Activated effector memory CD4-positive, alpha-beta T cell treated with Interleukin-2 at 50 U/mL for 16 hours (primary cell): ENCODE measurements at places on chromosomes 4 and X.

DNA sequence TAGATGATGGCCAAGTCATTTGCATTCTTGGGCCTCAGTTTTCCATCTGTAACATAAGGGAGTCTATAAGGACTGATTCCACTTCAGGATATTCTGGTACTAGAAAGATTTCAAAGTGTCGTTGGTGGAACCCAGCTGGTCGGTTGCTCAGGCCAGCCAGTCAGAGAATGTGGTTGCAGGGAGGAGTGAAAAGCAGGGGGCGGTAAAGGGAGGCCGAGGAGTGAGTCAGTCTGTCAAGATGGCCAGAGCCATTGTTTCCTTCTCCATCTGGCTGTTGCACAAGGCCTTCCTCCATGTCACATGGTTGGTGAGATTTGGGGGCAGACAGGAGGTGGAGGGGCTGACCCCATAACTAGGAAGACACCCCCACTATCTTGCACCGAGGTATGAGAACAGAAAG lies 38.2 kb downstream of the STARD8 start:
- DNase-seq, result no peak

DNA sequence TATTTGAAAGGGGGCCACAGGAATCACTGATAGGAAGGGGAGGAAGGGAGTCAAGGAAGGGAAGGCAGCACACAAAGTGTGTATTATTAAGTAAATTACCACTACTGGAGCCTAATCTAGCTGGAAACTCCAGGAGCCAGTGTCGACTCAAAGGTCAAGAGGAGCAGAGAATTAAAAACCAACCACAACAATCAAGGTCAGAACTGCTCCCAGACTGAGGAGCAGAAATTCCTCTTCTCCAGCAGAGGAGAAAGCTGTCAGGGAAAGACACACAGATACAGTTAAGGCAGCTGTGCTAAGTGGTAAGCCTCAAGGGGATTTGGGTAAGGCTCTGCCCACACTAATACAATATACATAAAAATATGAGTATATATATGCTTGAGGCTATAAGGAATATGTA lies 87.5 kb upstream of the PTPN13 start:
- DNase-seq, result no peak

DNA sequence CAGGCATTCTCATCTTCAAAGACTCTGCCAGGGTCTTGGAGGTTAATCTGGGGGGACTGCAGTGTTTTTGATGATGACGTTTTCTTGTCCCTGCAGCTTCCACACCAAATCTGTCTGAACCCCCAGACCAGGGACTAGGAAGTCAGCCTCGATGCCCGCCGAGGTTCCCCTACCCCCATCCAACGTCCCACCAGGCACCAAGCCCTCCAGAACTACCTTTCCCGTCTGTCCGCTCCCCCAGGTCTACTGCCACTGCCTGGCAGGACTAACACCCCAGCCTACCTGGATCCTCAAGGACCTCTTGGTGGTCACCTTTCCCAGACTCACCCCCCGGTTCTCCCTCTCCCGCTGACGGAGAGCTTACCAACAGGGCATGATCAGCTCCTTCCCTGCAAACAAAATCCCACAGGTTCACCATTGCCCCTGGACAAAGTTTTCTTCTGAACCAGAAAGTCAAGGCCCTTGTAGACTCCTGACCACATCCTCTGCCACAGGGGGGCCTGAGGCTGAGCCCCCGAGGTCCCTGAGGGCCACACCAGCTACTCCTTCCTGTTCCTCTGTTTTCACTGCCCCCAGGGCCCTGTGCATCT lies 40.9 kb downstream of the HMX1 start:
- no peak for DNase-seq

- DNase-seq, result no peak
Observed at GRCh38 chr4:185865901-185866328, 53.9 kb upstream of the SORBS2 start.

- no peak for DNase-seq
Observed at GRCh38 chrX:47059142-47059874, 18.9 kb upstream of the RGN start.

DNA sequence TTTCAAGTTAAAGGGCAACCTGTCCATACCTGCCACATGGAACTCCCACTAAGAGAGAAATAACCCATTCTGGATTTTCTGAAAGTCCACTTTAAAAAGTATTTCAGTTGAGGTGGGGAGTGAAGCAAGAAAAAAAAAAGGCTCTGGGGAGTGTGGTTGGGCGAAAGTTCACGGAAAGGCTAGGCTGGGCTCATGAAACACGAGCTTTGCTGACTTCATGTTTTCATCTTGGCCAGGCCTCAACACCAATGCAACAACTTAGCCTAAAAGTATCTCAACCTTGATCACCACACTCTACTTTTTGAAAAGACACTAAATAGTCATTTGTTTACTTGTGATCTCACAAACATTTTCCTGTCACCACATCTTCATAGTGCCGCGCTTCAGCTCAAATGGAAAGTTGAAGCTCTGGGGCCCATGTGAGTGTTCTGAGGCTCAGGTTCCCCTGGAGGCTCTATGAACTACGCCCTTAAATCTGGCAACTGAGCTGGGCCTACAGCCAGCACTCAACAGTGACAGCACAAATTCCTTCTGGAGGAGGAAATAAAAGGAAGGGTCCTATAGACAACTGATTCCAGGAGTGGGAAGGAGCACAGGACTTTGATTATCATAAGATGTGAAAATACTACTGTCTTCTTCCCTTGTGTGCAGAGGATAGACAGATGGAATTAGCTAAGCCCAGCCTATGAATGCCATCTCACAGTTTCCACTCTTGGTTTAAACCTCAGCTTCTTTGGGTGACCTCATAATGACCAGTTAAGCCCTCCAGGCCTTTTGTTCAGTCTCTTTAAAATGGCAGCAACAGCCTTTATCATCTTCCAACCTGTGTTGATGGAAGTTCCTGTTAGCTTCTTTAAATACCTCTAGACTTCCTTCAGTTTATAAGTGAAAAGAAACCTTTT lies 5.1 kb downstream of the CD40LG start:
- no peak for DNase-seq

DNA sequence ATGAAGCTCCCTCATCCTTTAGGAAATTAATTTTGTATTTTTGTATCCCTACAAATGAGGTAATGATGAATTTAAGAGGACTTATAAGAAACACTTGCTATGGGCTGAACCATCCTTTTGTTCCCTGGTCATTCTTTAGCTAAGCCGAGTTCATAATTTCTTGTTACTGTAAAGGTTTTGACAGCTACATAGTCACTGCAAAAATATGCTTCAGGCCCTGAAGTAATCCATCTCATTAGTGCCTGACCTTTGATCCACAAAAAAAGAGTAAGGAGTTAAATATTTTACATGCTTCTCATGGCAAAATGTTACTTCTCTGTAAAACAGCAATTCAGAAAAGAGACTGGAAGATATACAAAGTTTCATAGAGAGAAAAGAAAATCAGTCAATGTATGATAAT lies 290.6 kb upstream of the SLIT2 start:
- DNase-seq, result no peak

DNA sequence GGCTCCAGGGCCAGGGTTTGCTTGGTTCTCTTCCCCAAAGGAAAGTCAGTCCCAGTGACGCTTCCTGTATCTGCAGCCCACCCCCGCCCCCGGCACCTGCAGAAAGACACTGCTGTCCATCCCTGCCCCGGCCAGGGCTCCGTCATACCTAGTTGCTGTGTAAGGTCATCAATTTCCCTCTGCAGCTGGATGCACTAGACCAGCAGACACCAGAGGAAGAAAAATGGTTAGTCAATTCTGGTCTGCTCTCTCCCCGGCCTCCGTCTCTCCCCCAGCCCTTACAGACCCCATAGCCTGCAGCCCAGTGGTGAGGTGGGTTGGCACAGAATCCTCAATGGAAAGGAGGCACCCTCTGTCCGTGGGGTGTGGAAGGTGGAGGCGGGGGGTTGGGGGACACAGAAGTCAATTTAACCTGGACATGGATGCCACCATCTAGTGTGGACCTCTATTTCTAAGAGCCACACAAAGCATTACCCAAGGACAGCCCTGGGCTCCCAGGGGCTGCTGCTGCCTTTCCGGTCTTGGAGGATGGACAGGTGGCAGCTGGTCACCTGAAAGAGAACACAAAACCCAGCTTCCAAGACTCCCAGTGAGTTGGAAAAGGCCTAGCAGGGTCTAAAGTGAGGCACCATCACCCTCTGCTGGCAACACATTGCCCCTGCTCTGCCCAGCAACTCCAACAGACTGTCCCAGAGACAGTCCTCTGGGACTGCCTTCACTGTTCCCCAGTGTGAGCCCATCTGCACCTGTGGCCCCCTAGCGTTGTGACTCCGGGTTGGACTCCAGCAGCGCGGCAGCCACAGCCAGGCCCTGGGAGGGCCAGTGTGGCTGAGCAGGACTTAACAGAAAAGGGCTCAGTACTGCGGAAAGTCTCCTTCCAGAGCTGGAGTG lies 40.2 kb upstream of the NHSL2 start:
- DNase-seq, result no peak

- DNase-seq, result no peak
Observed at GRCh38 chr4:55663145-55663544, 27.0 kb upstream of the NMU start.
